ENCODE measurements at places on chromosomes 11 and 22.

- no peak for DNase-seq
These were observed 1.0 kb upstream of the FKBP2 start for GRCh38 chr11:64239662-64240434.

GRCh38 chr11:63672156-63672463 lies 934 bp upstream of the ATL3 start:
- DNase-seq, result no peak

GRCh38 chr11:34157163-34157562 lies 51.7 kb downstream of the NAT10 start:
- DNase-seq, result no peak

DNA sequence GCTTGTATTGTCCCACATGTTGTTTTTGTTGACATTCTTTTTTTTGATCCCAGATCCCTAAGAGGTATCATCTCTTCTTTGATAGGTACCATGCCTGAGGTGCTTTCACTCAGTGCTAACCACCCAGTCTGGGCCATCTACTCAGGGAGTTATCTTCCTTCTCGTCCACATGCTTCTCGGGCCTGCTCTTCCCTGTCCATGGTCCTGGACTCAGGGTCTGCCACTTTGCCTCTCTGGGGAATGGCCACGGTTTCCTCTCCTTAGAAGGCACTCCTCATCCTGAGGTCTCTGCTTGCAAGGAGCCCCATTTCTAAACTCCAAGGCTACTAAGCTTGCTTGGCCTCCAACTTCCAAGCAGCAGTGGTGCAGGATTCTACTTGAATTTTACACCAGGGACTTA lies 227.0 kb upstream of the NCAM1 start:
- DNase-seq, result no peak

- no peak for DNase-seq
These were observed 46.9 kb downstream of the C11orf71 start for GRCh38 chr11:114353443-114353842.

DNA sequence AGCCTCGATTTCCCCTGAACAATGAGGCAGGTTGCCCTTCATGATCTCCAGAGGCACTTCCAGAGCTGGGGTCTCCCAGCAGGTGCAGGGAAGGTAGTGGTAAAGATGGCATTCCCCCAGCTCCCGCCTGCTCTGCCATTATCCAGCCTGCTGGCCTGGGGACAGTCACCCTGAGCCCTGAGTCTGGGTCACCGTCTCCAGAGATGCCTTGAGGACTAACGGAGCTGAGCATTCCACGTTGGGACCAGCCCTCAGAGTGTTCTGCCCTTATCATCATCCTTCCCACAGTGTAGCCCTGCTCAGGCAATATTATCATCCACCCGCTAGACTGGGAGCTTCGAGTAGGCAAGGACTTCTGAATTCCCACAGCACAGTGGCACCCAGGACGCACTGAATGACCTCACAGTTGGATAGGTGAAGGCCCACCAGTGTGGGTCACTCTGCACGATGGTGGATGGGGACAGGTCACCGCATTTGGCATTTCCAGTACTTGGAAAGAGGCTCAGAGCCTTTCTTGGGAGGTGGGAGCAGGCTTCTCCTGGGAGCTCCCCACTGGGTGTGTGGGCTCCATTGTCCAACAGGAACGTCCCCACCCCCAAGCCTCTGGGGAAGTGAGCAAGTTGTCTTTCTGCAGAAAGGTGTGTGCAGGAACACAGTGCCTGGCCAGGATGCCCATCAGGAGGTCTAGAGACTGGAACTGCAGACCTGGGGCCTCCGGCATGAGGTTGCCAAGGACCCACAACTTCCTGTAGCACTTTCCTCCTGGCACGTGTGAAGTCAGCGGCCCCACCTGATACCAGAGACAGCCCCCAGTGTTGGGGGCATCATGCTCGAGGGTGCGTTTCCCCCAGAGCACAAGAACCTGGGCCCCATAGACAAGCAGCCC lies 51.4 kb upstream of the WNT7B start:
- DNase-seq, result no peak

DNA sequence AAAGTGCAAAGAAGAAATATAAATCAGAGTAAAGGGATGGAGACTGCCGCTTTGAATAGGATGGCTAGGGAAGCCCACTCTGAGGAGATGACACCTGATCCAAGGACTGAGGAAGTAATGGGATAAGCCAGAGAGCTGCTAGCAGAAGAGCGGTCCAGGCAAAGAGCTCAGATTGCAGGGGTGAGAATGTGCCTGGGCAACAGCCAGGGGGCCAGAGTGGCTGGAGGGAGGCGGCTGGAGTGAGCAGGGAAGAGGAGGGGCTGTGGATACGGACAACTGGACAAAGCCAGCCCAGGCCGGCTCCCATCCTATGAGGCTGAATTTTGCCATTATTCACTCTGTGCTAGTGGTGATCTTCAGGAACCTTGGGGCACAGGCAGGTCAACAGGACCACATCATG lies 360.3 kb upstream of the SYN3 start:
- no peak for DNase-seq

DNA sequence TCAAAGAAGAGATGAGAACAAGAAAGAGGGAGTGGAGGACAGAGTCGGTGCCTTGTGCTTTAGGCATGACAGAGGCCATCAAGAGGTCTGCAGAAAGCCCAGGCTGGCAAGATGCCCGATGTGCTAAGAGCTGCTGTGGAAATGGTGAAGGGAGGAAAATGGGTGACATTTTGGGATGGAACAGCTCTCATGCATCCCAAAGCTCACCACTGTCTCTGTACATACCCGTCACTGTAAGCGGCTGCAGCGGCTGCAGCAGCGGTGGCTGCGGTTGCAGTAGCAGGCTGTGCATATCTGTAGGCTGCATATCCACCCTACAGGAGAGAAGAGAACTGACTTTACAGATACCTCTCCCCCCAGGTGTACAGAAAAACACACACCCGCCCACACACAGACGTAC lies 28.6 kb downstream of the APOL5 start:
- DNase-seq, result no peak

DNA sequence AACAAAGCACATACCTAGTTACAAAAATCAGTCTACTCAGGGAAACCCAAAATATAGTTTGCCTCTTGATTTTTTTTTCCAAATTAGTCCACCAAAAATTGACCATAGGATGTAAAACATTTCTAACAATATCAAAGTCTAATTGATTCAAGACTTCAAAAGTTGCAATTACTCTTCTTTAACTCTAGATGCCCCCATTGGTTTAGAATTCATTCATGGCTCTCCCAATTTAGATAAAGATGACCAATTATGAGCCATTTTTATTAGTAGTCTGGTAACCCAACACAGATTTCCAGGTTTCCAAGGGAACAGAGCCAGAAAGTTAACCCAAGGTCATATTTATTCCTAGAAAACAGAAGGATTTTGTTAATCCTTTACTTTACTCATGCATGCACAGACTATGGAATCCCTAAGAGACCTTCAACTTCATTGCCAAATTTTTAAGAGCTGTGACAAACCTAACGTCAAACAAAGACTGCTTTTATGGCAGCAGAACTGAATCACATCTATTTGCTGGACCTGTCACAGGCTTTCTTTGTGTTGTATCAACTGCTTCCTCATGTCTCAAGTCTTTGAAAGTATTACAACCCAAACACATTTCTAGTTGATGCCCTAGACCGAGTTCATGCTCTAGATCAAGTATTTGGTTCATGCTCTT lies 55.3 kb downstream of the C22orf42 start:
- no peak for DNase-seq

- no peak for DNase-seq
These were observed 134.3 kb downstream of the MN1 start for GRCh38 chr22:27667121-27667843.
